Stimulated activated CD8-positive, alpha-beta memory T cell treated with anti-CD3 and anti-CD28 coated beads, Interleukin-7, amount 100 ng/mL, for 1 hour (primary cell): ENCODE measurements at places on chromosomes 12 and 14.

DNA sequence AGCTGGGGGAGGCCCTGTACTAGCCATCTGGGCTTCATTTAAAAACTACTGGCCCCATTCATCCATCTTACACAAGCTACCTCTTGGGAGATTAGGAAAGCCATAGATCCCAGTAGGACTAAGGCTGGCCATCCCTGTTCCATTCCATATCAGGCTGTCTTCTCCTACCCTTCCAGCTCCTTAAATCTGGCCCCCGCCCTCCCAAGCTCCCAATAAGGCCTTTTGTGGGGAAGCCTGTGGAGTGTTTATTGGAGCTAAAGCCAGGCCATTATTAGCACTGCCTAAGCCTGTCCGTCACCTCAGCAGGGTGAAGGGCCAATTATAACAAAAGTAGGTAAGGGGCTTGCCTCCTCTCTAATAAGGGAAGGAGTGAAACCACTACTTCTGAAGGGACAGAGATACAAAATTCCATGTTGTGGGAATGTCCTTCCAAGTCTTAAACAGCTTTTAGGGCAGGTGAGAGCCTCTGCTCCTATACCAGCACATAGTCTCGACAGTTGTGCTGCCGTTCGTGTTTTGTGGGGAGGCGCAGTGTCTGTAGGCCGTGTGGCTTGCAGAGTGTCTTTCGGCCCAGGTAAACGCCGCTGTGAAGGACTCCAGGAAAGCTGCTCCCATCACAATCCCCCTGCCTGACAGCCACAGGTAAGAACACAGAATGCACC, 3.7 kb downstream of the MYL6 start:
- no peak for DNase-seq

- no peak for DNase-seq
These were observed 24.3 kb downstream of the CFAP54 start for GRCh38 chr12:96513681-96514080.

GRCh38 chr12:113245695-113246477, 24.6 kb downstream of the TPCN1 start:
- DNase-seq = no peak

DNA sequence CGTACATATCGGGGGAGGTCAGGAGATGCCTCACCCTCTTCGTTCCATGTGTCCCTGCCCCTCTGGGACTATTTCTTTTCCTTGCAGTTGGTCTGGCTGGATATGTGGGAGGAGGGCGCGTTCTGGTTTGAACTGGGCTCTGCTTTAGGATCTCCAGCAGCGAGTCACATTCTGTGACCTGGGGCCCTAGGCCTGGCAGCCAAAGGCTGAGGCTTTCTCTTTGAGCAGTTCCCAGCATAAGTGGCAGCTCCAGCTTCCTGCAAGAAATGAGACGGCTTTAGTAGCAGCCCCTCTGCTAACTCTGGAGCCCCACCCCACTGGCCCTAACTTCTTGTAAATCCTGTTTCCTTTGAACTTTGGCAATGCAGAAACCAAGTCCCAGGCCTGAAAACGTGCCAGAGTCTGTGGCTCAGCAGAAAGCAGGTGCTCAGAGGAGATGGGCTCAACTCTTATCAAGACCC, 274.8 kb downstream of the DPF3 start:
- no peak for DNase-seq

GRCh38 chr12:29286081-29286790, 94.7 kb downstream of the ERGIC2 start:
- DNase-seq = no peak

DNA sequence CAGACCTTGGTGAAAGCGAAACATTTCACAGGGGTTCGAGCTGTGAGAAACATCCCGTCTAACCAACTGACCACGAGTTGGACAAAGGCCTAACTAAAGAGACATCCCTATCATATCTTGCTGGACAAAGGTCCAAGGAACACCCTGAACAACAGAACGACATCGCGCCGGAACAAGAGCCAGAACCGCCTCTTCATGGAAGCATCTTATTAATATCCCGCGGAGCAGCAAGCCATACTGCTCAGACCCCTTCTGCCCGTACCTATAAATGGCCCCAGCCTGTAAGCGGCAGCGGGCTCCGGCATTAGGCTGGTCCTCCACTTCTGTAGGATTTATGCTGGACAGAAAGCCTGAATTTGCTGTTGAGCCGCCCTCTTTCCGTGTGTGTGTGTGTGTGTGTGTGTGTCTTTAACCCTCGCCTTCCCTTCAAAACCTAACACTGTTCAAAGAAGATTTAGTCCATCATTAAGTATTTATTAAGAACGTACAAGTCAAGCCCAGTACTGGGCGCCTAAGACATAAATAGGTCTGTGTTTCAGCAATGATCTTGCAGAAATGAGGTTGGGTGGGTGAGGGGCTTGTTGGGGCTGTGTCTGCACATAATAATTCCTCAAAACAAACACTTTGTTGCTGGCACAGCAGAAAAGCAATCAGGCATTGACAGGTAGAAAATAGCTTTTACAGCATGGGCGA, 1.9 kb downstream of the SLC6A15 start:
- DNase-seq = no peak
